Skin of body (tissue), 3 donors: ENCODE measurements at places on chromosomes 5 and 9. TPM values are rescaled to one million over a fixed set of nuclear protein-coding genes. Genes with fewer than 3 reads are reported as not detected.

- DNase-seq = no peak
These were observed 8.8 kb downstream of the GRIN1 start for GRCh38 chr9:137147793-137148160.

- DNase-seq = peak; percentile 25
These were observed 29.7 kb upstream of the FAM169A start for GRCh38 chr5:74895906-74896305.

C1QTNF3 gene
- total RNA-seq = 34.8 TPM

DNA sequence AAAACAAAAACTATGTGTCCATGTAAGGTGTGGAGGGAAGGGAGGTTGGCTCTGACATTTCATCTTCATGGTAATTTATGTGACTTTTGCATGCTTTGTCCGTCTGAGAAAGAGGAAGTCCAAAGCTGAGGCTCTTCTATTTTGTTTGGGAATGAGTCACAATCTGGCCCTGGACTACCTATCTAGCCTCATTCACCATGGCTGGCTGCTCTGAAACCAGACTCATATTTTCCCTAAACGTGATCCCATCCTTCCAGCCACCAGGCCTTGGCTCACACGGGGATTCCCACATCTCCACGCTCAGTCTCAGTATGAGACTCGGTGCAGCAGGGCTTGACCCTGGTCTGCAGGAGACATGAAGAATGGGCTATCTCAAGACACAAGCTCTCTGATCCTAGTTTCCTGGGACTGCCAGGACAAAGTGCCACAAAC, 672.8 kb downstream of the ACTL7B start:
- DNase-seq = no peak

DNA sequence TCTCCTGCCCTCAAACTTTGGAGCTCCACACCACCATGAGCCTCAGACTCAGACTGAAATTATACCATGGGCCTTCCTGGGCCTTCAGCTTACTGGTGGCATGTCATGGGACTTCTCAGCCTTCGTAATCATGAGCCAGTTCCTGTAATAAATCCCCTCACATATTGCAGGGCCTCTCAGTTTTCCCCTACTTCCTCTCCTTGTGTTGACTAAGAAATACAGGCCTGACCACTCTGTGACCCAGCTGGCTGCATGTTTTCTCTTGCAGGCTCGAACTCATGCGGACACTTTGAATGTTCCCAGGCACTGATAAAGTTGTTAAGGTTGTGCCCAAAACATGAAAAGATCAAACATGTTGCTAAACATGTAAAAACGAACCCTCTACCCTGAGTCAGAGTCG, 26.2 kb upstream of the SHC3 start:
- no peak for DNase-seq

GRCh38 chr5:127885176-127885575, 182.0 kb downstream of the CCDC192 start:
- DNase-seq = no peak

DNA sequence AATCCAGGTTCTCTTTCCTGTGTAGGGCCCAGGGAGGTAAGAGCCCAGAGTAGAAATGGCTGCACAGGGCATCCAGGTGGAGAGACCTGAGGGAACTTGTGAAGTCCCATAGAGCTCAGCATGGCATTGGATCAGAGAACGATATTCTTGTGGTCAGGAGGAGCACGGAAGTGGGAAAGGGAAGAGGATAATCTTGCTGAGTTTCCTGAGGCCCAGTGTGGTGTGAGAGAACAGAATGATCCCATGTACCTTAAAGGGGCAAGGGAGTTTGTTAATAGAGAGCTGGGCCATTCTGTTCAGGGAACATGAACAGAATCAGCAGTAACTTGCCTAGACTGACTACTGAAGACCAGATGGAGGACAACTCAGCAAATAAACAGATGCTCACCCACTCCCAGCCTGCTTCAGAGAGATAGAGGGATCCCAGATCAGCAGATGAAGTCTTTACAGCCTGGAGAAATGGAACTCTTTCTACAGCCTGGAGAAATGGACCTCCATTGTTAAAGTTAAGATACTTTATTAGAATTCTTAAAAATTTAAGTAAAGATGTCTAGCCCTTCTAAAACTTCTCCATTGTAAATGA, 119.7 kb upstream of the ELL2 start:
- no peak for DNase-seq
